ENCODE measurements at places on chromosomes 4 and X.

DNA sequence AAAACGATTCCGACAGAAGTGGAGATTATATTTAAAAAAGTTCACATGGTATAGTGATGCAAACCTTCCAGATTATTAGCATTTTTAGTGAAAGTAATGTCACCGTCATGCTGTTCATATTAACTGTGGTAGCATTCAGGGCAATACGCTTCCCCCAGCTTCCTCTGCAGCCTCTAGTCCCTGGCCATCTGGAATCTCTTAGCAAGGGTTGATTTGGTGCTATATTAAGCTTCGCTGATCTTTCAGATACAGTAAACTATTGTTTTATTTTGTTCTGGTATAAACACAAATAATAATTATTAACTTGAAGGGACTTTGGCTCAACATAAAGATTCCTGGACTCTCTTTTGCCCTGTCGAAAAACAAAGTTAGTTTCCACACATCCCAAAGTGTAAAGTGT is 1080.5 kb upstream of the TENM3 start:
- no peak for DNase-seq

DNA sequence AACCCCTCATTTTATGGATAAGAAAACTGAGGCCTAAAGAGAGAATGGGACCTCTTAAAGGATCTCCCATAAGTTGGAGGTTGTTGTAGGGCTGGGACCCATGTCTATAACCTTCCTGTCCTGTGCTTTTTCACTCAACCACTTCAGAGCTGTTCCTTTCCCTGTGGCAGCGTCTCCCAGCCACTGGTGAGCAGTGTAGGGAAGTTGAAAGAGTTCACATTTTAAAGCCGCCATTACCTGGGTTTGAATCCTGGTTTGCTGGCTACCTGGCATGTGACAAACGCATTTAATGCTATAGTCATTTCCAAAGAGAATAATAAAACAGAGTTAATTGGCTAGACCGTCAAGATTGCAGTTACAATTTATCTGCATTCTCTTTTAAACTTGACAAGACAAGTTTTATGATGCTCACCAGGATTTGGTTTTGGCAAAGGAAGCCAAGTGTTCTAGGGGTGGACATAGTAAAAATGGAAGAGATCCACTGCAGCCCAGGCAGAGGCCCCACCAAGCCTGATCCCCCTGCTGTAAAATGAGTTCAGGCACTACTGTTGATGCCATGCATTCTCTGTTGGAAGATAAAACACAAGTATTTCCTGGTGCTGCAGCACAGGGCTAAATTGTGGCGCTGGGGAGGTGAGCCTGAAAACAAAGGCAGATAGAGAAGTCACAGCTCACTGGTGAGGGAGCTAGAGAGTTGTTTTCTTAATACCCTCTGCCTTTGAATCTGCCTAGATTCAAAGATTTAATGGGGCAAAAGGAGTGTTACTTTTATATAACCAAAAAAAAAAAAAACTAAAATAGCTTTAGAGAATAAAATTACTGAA is 218.7 kb downstream of the NWD2 start:
- DNase-seq: no peak

- DNase-seq: no peak
These were observed 1.9 kb downstream of the DMP1 start for GRCh38 chr4:87651941-87652340.

- no peak for DNase-seq
These were observed 379.0 kb upstream of the RASGEF1B start for GRCh38 chr4:81850701-81851100.

DNA sequence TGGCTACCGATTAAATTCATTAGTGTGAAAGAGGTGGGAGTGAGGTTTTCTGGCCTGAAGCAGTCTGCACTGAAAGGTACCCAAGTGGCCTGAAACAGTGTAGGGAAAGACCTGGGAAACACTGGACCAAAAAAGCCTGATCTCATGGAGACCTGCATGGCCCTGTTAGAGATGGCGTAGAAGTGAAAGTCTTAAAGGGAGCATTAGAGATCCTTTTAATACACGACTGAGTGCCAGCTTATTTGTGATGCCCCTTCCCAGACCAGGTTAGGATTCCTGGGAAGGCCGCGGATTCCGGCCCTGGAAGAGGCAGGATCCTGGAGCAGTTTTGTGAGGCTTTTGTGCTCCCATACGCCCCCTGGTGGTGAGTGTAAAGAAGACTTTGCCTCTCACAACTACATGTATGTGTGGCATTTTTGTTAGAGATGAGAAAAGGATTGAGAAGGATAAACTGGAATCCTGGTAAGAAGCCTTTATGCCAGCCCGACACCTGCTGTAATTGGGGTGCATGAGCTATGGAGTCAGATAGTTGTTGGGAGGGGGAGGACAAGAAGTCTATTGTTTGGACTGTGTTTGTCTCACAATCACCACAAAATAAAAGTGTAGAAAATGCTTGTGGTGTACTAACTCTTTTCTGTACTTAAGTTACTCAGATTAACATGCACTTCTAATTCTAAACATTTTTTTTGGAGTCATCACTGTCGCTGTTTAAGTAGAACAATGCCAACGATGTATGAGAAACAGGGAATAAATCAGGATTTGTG is 54.0 kb downstream of the JADE1 start:
- DNase-seq: peak; percentile 74

DNA sequence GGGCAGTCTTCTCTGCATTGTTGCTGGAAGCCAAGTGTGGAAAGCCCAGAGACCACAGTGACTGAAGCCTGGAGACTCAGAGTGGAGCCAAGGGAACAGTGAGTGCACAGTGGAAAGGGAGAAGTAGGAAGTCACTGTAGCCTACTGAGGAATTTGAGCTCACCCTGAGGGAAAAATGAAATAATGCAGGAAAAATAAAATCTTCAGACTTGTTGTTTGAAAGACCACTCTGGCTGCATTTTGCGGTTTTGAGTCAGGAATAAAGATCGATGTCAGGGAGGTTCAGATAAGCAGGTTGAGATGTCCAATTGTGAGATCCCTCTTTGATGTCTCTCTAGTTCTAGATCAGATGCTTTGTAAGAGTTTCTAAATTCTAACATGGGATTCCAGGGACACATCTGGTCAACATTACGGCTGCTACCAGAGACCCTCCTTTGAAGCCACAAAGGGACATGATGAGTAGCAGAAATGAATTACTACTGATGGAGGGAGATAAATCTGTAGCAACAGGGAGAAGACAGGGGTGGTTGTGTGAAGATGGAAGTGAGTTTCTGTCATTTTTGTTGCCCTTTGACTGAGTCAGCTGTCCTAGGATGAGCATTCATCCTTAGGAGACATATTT is 8.4 kb downstream of the ADH4 start:
- DNase-seq: no peak

- no peak for DNase-seq
These were observed 34.8 kb downstream of the GPR101 start for GRCh38 chrX:136999024-136999423.

DNA sequence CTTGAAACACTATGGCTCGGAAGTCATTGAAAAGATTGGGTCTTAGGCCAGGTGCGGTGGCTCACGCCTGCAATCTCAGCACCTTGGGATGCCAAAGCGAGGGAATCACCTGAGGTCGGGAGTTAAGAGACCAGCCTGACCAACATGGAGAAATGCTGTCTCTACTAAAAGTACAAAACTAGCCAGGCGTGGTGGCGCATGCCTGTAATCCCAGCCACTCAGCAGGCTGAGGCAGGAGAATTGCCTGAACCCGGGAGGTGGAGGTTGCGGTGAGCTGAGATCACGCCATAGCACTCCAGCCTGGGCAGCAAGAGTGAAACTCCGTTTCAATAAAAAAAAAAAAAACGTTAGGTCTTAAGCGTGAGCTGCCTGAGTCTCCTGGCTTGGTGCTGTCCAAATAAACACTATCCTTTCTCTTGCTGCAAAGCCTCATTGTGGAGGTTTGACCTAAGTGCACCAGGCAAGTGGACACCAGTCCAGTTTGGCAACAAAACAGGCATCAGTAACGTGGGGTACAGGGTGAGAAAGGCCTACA is 185.9 kb downstream of the DHRSX start:
- no peak for DNase-seq

- no peak for DNase-seq
These were observed 562.7 kb downstream of the RPA4 start for GRCh38 chrX:97446298-97446882.

DNA sequence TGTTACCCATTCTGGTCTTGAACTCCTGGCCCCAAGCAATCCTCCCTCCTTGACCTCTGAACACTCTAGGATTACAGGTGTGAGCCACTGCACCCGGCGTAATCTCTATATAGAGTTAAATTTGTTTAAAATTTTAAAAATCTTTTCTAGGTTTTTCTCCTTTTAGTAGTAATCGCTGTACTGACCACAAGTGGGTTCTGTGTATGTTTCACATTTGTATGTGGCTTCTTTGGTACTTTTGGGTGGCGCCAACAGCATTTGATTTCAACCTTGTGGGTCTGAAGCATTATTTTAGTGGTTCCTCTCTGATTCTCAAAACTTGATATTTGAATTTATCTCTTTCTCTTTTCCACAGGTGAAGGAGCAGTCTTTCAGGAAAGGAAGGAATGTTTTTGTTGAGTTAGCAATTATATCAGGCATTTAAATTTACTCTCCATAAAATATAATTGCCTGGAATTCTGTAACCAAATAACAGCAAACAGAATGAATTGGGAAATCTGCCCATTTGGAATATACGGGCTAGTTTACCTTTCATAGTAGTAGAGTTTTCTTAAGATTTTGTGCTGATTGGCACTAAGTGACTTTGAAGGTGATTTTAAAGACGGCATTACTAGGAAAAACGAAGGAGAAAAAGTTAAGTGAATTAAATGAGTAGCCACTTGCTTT is 29.5 kb downstream of the ARHGAP10 start:
- no peak for DNase-seq

DNA sequence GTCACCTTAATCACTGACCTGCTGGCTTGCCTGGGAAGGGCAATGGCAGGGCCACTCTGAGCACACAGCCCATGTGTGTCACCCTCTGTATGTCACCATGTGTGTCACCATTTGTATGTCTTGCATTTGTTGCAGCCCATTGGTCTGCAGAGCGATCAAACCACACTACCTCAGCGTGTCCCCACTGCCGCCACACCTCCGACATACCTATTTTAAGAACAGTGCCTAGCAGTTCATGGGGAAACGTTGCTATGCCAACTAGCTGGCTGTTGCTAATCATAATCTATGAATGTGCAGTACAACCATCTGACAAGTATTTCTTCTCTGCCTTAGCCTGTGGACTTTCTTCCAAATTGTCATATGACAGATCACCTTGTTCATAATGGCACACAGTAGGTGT is 8.0 kb upstream of the CRMP1 start:
- DNase-seq: no peak

GRCh38 chr4:175560604-175561003 is 251.5 kb downstream of the GPM6A start:
- no peak for DNase-seq

- DNase-seq: no peak
These were observed 37.1 kb upstream of the CCDC149 start for GRCh38 chr4:24949970-24950369.
